ENCODE measurements at places on chromosomes 2 and 18.

DNA sequence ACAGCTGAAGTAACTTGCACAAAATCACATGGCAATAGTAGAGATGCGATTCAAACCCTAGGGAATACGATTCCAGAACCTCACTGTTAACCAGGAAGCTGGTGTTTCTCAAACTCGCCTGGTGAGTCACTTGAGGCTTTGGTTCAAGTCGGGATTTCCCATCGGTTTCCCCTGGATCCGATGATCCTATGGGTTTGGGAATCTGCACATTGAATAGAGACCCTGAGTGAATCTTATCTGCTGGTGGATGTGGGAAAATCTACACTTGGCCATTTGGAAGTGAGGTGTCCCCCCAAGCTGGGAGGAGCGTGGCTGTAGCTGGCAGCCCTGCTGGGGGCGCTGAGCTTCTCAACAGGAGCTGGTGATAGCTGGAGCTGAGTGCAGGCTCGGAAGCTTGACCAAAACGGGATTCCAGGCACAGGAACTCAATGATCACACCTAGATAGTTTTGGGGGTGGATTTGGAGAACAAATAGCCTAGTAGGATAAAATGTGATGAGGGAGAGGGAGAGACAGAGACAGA is 135.4 kb downstream of the PRKCE start:
- no peak for DNase-seq

DNA sequence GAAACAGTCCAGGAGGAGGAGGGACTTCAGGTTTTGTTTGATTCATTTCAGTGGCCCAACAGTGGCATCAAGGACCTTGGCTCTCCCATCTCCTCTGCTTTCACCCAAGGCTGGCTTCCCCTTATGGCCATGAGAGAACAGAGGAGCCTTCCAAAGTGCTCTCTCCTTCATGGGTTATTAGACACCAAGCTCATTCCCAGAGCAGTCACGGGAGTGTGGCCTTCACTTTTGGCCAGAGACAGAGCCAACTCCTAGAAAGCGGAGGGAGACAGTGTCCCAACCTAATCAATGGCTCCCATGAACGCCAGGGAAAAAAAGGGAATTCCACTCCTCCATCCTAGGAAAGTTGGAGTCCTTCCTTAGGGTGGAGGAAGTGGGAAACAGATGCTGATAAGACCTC is 871 bp upstream of the DUSP28 start:
- no peak for DNase-seq

DNA sequence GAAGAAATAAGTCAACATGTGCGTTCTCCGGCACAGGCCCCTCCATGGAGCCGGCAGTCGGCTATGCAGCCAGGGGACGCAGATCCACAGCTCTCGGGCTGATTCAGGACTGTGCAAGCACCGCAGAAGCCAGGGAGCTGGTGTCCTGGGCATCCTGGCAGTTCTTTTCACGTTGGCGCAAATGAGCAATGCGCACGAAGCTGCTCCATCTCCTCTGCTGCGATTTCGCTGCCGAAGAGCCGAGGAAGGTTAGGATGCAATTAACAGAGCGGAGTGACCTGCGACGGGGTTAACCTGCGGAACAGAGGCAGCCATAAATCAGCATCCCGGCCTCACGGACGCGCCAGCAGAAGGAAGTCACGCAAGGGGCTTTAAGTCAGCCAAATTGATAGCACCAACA is 107.1 kb upstream of the POU3F3 start:
- DNase-seq: no peak

GRCh38 chr2:62539606-62540407 is 33.8 kb upstream of the TMEM17 start:
- no peak for DNase-seq

- no peak for DNase-seq
Observed at GRCh38 chr18:50644807-50645206, 84.9 kb downstream of the MAPK4 start.

Measured in germinal center (tissue), 1 donor.